Activated CD8-positive, alpha-beta T cell treated with anti-CD3 and anti-CD28 coated beads for 36 hours (primary cell): ENCODE measurements at places on chromosomes 2 and 18. TPM values are rescaled to one million over a fixed set of nuclear protein-coding genes. Genes with fewer than 3 reads are reported as not detected.
A peak's percentile ranks its signal among the peaks of the same experiment; 100 is the strongest.

DNA sequence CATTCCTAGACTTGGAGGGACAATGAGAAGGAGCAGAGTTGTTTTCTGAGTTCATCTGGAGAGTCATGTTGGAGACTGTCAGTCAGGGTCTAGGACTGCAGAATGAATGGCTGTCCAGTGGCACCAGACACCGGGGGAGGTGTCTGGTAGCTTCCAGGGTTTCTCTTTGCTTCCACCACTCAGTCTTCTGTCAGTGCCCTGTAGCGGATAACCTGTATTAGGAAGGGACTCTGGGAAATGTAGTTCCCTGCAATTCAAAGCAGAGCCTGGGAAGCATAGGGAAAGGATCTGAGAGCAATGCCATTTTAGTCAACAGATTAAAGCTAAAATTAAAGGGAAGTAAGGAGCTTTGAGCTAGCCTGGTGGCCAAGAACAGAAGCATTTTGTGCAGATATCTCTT, 257.9 kb downstream of the THSD7B start:
- DNase-seq, result no peak
- no peak overlapping the region for H3K27ac ChIP-seq
- peaks cover 2% of the 10 kb centered on the region for H3K27me3 ChIP-seq
- no peaks in the 10 kb centered on the region for H3K36me3 ChIP-seq
- H3K4me3 ChIP-seq, result no peak overlapping the region
- H3K4me1 ChIP-seq, result no peaks in the 10 kb centered on the region

DNA sequence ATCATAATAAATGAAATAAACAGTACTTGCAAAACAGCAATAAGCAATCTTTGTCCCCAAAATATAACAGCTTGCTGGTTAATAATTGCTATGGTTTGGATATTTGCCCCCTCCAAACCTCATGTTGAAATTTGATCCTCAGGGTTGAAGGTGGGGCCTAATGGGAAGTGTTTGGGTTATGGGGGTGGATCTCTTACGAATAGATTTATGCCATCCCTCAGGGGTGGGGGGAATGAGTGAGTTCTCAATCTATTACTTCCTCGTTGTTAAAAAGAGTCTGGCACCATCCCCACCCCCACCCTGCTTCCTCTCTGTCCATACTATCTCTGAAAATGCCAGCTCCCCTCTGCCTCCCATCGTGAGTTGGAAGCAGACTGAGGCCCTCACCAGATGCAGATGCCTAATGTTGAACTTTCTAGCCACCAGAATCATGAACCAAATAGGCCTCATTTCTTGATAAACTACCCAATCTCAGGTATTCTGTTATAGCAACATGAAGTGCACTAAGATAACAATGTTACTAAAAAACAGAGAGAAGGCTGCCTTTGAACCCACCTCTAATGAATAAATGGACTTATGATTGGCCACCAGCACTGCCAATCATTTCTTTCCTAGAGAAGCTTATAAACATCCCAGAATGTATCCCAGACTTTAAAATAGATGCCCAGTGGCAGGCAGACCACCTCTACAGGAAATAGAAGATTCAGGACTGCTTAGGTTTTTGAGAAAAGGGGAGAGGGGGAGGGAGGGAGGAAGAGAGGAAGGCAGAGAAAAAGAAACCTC, 90.1 kb downstream of the ALPK2 start:
- peaks cover 8% of the 10 kb centered on the region for H3K27me3 ChIP-seq
- no peak overlapping the region for H3K4me3 ChIP-seq
- H3K4me1 ChIP-seq, result peaks cover 63% of the 10 kb centered on the region

- DNase-seq, result no peak
- H3K4me1 ChIP-seq, result peaks cover 10% of the 10 kb centered on the region
- no peak overlapping the region for H3K4me3 ChIP-seq
- no peaks in the 10 kb centered on the region for H3K36me3 ChIP-seq
- peaks cover 65% of the 10 kb centered on the region for H3K27me3 ChIP-seq
- no peak overlapping the region for H3K27ac ChIP-seq
These were observed 2.2 kb upstream of the RAX start for GRCh38 chr18:59275406-59275949.

GRCh38 chr2:74278176-74278575, 65.0 kb downstream of the SLC4A5 start:
- H3K27me3 ChIP-seq, result no peaks in the 10 kb centered on the region
- H3K4me3 ChIP-seq, result no peak overlapping the region
- H3K4me1 ChIP-seq, result no peaks in the 10 kb centered on the region
- no peak overlapping the region for H3K27ac ChIP-seq
- no peaks in the 10 kb centered on the region for H3K36me3 ChIP-seq
- DNase-seq, result no peak

DNA sequence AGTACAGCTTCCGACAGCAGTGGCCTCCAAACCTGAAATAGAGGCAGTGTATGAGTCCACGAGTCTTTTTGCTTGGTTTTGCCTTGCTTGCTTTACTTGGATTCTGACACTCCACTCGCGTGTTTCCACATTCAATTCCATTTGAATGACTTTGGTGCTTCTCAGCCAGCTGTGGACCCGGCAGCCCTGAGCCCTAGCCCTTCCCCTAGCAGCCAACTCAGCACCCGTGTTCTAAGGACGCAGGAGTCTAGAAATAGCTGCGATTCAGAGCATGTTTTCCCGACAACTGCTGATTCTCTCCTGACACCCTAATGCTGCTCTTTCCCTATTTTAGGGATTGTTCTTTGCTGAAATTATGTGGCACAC, 20.6 kb downstream of the LRRFIP1 start:
- no peak overlapping the region for H3K27ac ChIP-seq
- DNase-seq, result no peak
- peaks cover 2% of the 10 kb centered on the region for H3K27me3 ChIP-seq
- H3K4me1 ChIP-seq, result peaks cover 3% of the 10 kb centered on the region

DNA sequence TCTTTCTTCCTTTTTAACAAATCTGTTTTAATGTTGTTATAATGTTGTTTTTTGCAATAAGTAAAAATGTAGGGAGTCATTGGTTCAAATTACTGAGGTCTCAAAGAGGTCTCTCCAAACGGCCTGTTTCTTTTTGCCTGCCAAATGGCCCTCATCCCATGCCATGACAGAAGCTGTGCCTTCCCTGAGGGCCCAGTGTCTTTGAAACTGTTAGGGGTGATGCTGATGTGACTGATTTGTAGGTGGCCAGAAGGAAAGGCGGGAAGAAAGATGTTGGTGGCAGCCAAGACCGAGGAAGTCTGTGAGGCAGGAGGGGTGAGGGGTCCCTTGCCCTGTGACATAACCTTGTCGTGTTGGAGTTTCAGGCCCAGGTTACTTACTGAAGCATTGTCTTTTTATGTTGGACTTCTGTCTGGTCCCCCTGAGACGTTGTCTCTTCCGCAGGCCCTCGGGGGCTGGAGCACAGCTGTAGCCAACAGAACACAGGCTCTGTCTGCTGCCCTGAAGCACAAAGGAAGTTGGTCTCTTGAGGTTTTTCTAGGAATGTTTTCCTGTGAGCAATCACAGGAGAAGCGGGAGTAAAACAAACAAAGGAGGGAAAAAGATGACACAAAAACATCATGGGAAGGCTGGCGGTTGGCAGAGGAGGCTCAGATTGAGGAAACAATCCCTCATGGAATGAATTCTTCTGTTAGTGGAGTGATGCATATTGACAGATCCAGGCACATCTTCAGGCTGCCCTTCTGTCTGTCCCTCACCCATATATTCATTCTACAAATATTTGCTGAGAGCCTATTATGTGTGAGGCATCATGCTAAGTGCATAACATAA, 4.9 kb upstream of the ST3GAL5 start:
- DNase-seq, result no peak
- no peaks in the 10 kb centered on the region for H3K27me3 ChIP-seq
- peaks cover 42% of the 10 kb centered on the region for H3K4me1 ChIP-seq
- H3K4me3 ChIP-seq, result no peak overlapping the region
- no peak overlapping the region for H3K27ac ChIP-seq

DNA sequence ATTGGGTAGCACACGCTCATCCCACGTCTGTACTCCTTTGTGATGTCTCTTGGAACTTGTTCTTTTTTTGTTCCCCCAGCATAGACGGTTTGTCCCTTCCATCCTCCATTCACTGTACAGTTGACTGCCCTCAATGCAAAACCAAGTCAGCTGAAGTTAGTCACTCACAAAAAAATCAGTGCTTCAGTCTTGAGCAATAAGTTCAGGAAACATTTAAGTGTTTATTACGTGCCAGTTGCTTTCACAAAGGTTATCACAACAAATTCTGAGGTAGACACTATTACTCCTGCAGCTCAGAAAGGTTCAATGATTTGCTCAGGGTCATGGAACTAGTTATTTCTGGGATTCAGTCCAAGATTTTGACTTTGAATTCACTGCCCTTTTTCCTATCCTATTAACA, 102.2 kb downstream of the PDE1A start:
- H3K27ac ChIP-seq, result no peak overlapping the region
- H3K4me1 ChIP-seq, result no peaks in the 10 kb centered on the region
- H3K4me3 ChIP-seq, result no peak overlapping the region
- no peak for DNase-seq
- no peaks in the 10 kb centered on the region for H3K36me3 ChIP-seq
- H3K27me3 ChIP-seq, result no peaks in the 10 kb centered on the region

GRCh38 chr2:81739966-81740365, 1435.4 kb upstream of the LRRTM1 start:
- H3K27me3 ChIP-seq, result no peaks in the 10 kb centered on the region
- no peak overlapping the region for H3K27ac ChIP-seq
- H3K36me3 ChIP-seq, result no peaks in the 10 kb centered on the region
- H3K4me3 ChIP-seq, result no peak overlapping the region
- no peak for DNase-seq
- H3K4me1 ChIP-seq, result no peaks in the 10 kb centered on the region

DNA sequence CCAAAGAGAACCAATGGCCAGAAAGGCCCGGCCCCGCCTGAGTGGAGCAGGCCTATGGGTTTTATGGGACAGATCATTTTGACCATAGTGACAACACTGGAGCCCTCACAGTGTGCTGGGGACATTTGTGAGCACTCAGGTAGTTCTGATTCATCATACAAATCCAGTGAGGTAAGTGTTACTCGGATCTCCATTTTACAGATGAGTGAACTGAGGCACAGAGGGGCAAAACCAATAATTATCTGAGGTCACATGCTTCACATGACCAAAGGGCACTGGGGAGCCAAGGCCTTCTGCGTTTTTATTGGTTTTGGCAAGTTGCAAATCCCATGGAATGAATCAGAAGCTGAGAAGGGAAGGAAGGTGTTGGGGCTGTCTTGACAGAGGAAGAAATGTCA, 111.5 kb upstream of the MGAT5 start:
- no peak overlapping the region for H3K4me3 ChIP-seq
- peak overlapping the region; percentile 52 for H3K27ac ChIP-seq
- H3K27me3 ChIP-seq, result no peaks in the 10 kb centered on the region
- H3K4me1 ChIP-seq, result peaks cover 78% of the 10 kb centered on the region
- DNase-seq, result no peak

- peaks cover 9% of the 10 kb centered on the region for H3K36me3 ChIP-seq
- H3K4me1 ChIP-seq, result peaks cover 8% of the 10 kb centered on the region
- no peak overlapping the region for H3K27ac ChIP-seq
- H3K27me3 ChIP-seq, result no peaks in the 10 kb centered on the region
These were observed 165.4 kb upstream of the ALPP start for GRCh38 chr2:232213176-232213575.

DNA sequence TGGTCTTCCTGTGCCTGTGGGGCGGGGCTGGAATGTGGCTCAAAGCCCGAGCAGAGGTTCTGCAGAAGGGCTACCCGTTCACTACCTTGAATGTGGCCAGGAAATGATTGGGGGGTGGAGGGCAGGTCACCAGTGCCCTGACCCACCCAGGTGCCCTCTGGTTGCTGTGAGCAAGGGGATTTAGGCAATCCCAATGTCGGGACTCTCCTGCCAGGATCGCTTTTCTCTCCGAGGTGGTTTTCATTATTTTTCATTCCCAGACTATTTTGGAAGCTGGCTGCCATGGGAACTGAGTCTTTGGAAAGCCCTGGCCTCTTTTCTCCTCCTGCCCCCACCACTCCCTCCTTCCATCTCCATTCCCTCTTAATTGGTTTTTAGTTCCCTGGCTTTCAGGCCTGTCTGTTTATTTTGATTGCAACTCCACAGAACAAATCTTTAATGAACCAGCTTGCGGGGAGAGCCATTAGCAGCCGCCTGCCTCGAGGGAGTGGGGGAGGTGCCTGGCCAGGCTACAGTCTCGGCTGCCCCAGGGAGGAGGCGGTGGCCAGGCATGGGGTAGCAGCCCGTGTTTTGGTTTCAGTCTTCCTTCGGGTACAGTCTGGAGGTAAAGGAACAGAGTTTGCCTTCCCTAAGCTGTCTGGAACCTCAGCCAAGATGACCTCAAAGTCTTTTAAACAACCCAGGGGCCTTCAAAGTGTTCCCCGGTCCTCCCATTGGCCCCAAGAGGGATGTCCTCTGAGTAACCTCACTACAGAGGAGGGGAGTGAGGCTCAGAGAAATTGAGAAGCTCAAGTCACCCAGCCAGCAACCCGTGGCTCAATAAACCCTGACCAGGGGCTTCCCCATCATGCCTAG, 114.4 kb upstream of the HAAO start:
- no peaks in the 10 kb centered on the region for H3K36me3 ChIP-seq
- peaks cover 1% of the 10 kb centered on the region for H3K27me3 ChIP-seq
- H3K4me1 ChIP-seq, result no peaks in the 10 kb centered on the region

DNA sequence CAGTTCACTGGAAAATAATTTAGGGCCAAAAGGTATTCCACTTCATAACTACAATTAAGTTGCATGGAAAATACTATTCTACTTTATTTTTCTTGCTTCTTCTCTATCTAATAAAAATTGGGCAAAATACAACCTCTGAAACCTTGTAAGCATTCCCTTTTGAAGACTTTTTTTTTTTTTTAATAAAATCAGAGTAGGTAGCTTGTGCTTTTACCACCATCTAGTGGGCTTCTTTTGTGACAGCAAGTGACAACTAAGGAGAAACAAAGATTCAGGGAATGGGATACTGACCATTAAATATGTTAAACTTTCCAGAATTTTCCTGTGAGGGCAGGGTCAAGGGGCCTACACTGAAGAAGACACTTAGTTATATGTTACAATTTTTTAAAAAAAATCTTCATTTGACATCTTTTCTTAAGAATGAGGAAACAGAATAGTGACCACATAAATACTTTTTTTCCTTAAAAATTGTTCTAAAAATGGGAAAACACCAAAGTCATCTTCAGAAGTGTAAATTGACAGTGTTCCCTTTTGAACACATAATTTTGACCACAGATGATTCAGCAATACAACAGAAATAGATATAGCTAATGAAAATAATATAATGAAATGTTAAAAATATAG, 1183.2 kb upstream of the ACVR2A start:
- H3K4me3 ChIP-seq, result no peak overlapping the region
- no peak overlapping the region for H3K27ac ChIP-seq

GRCh38 chr2:26776195-26776800, 9.6 kb upstream of the CENPA start:
- H3K4me3 ChIP-seq, result no peak overlapping the region
- no peak for DNase-seq
- peak overlapping the region; percentile 46 for H3K27ac ChIP-seq
- peaks cover 22% of the 10 kb centered on the region for H3K4me1 ChIP-seq
- peaks cover 27% of the 10 kb centered on the region for H3K36me3 ChIP-seq

The SCYGR4 gene
- total RNA-seq, result not detected

The GGCX gene
- total RNA-seq, result 14.6 TPM

The KCNG2 gene
- total RNA-seq, result not detected

The IL1RL1 gene
- 0.20 TPM for total RNA-seq

The SLC4A1AP gene
- total RNA-seq, result 19.1 TPM

The FER1L5 gene
- not detected for total RNA-seq

The LYPD6 gene
- total RNA-seq, result not detected
